GM23248 (cell line): ENCODE measurements at places on chromosomes 2 and 18.

- H3K27me3 ChIP-seq, result no peaks in the 10 kb centered on the region
- no peak for DNase-seq
- no peaks in the 10 kb centered on the region for H3K36me3 ChIP-seq
- no peak overlapping the region for H3K4me3 ChIP-seq
Observed at GRCh38 chr2:69975853-69976462, 14.5 kb upstream of the ASPRV1 start.

DNA sequence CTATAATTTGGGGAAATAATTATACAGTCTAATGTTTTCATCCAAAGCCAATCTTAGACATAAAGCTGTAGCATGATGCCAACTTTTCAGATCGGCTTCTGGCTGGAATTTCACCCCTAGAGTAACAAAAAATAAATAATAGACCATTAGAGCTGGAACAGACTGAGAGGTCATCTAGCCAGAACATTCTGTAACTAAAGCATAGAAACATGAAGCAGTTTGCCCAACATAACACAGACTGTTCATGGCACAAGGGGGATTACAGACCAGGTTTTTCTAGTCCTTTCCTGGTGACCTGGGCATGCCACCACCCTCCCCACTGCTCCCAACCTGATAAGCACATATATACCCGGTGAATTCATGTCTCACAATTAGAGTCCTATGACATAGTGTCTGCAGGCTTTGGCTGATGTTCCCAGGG is 116.4 kb upstream of the PPP1CB start:
- DNase-seq, result no peak
- no peak overlapping the region for H3K27ac ChIP-seq
- no peak overlapping the region for H3K4me3 ChIP-seq
- H3K4me1 ChIP-seq, result peaks cover 10% of the 10 kb centered on the region
- H3K27me3 ChIP-seq, result no peaks in the 10 kb centered on the region
- no peaks in the 10 kb centered on the region for H3K36me3 ChIP-seq

DNA sequence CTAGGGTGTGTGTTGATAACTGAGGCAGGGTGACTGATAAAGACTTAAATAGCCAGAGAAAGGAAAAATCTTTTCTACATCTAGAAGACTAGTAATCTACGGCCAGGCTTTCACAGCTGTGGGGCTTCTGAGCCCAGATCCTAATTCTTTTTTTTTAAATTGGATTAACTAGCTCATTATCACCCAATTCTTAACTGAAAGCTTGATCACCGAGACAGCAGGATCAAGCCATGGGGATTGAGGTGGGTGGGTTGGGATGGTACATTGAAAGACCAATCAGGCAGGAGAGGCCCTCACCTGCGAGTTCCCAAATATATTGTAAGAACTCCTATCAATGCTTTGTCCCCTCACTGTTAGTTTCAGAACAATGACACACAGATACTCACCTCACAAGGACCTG is 20.0 kb upstream of the NFE2L2 start:
- H3K4me1 ChIP-seq, result no peaks in the 10 kb centered on the region
- H3K36me3 ChIP-seq, result no peaks in the 10 kb centered on the region
- H3K4me3 ChIP-seq, result no peak overlapping the region

GRCh38 chr2:202841090-202841867 is 30.3 kb downstream of the ICA1L start:
- no peaks in the 10 kb centered on the region for H3K4me1 ChIP-seq
- H3K4me3 ChIP-seq, result no peak overlapping the region
- DNase-seq, result no peak
- no peaks in the 10 kb centered on the region for H3K27me3 ChIP-seq

- peaks cover 20% of the 10 kb centered on the region; the same call in 1 of the 2 replicates for H3K27me3 ChIP-seq
- H3K36me3 ChIP-seq, result no peaks in the 10 kb centered on the region
- no peaks in the 10 kb centered on the region for H3K4me1 ChIP-seq
- no peak overlapping the region for H3K27ac ChIP-seq
Observed at GRCh38 chr2:234078129-234078528, 27.6 kb downstream of the SPP2 start.

- no peaks in the 10 kb centered on the region for H3K4me1 ChIP-seq
- H3K27ac ChIP-seq, result no peak overlapping the region
- peaks cover 34% of the 10 kb centered on the region for H3K27me3 ChIP-seq
- no peak overlapping the region for H3K4me3 ChIP-seq
- no peaks in the 10 kb centered on the region for H3K36me3 ChIP-seq
Observed at GRCh38 chr18:63099091-63099840, 220.3 kb downstream of the BCL2 start.

GRCh38 chr2:98880266-98881152 is 55.5 kb downstream of the CRACDL start:
- H3K4me1 ChIP-seq, result no peaks in the 10 kb centered on the region
- peaks cover 15% of the 10 kb centered on the region for H3K27me3 ChIP-seq
- H3K4me3 ChIP-seq, result no peak overlapping the region
- H3K36me3 ChIP-seq, result no peaks in the 10 kb centered on the region
- H3K27ac ChIP-seq, result no peak overlapping the region
